Stimulated activated CD8-positive, alpha-beta memory T cell treated with anti-CD3 and anti-CD28 coated beads, Interleukin-15, amount 100 ng/mL, for 1 hour (primary cell): ENCODE measurements at places on chromosomes 5 and 9.

- no peak for DNase-seq
Measured at GRCh38 chr9:137610944-137611343, 5.5 kb downstream of the ARRDC1 start.

DNA sequence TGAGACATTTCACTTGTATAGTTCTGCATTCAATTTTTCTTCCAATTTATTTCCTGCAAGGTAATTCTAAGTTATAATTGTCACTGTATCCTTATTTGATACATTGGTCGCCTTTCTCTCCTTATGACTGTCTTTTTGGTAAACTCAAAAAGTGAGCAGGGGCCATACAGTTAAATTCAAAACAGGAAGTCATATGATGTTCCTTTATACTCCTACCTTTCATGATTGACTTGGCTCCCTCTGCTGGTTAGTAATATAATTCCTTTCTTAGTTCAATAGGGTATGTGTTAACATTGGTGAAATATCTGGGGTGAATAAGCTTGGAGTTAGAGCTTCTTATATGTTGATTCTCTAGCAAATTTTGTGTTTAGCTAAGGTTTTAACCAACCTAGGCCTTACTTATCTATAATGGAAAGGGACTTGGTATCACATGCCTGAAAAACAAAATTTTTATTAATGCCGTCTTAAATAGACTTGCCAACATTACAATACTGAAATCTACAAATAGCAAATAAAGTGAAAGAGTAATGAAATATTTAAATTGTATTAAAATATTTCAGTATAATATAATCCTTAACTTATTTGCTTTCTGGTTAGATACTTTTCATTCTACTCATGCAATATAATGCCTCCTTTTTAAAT lies 6.0 kb upstream of the NIPBL start:
- no peak for DNase-seq

- DNase-seq: no peak
Measured at GRCh38 chr5:6674421-6674820, 38.8 kb upstream of the TENT4A start.

DNA sequence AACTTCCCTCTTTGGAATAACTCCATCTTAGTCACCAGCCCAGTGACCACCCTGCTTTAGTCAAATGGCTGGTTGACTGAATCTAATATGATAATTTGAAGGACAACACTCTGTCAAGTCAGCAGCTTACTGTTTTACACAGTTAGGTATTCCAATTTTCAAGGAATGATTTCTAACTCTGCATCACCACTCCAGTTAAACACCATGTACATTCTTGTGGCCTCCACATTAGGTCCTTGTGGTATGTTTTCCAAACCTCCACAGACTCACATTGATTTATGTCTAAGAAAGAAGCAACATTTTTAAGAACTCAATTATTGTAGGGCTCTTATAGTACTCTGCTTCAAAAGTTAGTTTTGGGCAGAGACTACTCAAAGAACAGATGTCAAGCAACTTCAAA lies 110.7 kb downstream of the TLE1 start:
- DNase-seq: no peak

GRCh38 chr5:132690156-132690555 lies 16.4 kb downstream of the IL4 start:
- no peak for DNase-seq

DNA sequence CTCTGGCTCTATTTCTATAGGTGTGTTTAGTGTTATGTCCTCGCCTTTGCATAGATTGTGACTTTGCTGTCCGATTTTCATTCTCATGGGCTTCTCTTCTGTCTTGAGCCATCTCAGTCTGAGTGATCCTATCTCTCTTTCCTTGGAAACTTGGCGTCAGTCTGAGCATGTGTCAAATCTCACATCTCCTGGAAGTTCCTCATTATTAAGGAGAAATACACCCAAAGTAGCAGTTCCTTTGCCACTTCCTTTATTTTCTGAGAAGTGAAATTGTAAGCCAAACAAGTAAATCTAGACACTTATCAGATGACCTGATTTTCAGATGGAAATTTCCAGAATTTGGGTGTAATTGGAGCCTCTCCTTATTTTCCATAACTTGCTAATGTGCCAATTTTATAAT lies 126.9 kb upstream of the ANKH start:
- no peak for DNase-seq

GRCh38 chr9:20997503-20998076 lies 33.9 kb downstream of the HACD4 start:
- DNase-seq: no peak

DNA sequence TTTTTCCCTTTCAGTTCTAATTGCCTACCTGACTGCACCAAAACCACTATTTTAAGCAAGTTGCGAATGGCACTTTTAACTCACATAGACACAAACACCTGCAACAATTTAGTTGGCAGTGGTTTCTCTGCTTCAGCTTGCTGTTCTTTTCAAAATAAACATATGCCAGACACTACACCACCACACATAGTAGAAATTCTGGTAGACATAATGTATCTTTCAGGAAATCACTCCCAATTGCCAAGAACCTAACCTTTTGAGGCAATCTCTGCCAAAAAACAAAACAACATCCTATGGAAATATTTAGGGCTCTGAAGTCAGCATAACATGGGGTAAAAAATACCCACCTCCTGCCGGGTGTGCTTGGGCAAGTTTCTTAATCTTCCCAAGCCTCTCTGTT lies 27.7 kb downstream of the GLIS3 start:
- no peak for DNase-seq

DNA sequence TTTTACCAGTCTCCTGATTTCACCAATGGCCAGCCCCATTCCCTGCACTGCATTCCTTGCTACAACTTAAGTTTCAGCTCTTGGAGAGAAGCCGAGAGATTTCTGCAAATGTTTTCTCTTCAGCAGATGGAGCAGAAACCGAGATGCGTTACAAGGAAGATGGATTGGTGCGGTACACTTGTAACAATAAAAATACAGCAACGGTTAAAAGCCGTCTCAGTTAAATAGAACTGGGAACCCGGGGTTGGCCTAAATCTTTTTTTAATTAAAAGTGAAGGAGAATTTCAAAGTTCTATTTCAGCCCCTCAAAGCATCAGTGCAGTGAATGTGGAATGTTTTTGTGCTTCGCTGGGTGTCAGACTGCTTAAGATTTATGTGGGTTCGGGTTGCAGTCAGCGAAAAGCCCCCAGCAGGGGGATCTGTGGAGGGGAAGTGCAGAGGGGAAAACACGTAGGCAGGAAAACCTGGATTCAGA lies 19.8 kb downstream of the BRINP1 start:
- DNase-seq: no peak

DNA sequence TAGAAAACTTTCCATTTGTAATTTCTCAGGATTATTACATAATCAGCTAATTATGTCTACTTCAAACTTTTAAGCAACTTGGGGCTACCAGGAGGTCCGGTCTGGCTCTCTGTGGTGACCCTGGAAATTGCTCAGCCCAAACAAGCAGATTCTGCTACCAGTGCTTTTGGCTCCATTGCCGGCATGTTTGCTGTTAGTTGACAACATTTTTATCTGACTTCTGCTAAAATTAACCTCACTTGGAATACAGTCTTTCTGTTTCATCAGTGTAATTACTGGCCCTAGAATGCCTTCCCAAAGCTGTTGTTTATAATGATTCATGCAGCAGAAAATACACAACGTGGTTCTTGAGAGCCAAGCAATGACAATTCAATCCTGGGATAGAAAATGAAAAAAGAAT lies 38.5 kb upstream of the FAM81B start:
- no peak for DNase-seq

- DNase-seq: no peak
Measured at GRCh38 chr9:137355761-137356365, 53.8 kb upstream of the NRARP start.

DNA sequence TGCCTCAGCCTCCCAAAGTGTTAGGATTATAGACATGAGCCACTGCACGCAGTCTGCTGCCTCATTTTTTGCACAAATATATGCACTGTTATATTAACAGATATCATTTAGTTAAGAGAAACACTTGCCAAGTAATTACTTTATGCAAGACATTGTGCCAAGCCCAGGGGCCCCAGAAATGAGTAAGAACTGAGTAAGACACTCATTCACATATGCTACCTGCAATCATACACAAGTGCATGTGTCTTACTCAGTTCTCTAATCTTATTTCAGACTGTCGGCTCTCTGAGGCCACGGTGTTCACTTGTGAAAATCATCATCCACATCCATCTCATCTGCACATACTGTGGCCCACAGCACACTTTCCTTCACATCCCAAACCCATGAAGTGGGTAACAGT lies 16.0 kb downstream of the TRAF1 start:
- no peak for DNase-seq

GRCh38 chr9:72979405-72980100 lies 26.7 kb upstream of the ALDH1A1 start:
- DNase-seq: no peak

GRCh38 chr9:133014696-133015095 lies 16.1 kb upstream of the GTF3C5 start:
- DNase-seq: no peak

DNA sequence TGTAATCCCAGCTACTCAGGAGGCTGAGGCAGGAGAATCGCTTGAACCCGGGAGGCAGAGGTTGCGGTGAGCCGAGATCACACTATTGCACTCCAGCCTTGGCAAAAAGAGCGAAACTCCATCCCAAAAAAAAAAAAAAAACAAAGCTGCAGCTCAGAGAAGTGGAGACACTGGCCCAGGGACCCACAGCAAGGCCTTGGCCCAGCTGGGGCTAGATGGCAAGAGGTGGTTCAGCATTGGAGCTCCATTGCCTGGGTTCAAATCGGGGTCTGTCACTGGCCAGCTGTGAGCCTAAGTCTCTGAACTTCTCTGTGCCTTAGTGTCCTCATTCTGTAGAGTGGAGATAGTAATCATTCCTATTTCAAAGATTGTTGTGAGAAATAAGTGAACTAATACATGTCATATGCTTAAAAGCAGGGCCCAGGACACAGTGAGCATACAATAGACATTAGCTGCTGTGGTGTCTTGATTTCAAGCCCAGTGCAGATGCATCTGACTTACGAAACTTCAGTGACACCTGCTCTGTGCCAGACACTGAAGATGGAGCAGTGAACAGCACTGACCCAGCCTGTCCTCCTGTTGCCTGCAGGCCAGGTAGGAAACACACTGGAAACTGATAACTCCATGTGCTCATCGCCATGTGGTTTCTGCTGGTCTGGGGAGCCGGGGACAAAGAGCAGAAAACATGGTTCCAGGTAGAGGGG lies 127.7 kb downstream of the C9orf50 start:
- DNase-seq: no peak

DNA sequence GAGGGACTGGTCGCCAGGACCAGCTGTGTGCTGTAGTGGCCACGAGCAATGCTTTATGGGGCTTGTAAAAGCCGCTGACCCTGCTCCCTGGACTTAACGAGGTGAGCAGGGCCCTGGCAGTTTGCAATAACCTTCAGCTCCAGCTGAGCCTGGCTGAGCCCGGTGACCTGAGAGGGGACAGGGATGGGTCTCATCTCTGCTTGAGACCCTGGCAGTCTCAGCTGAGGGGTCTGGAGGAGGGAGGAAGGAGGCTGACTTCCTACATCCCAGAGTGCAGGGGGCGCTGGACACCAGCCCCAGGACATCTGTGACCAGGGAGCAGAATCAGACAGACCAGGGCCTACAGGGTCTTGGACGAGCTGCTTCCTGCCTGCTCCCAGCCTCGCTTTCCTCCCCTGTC lies 277.5 kb upstream of the MVB12B start:
- DNase-seq: no peak

GRCh38 chr5:65978251-65978650 lies 51.9 kb downstream of the ERBIN start:
- DNase-seq: no peak

- no peak for DNase-seq
Measured at GRCh38 chr5:123664961-123665360, 153.0 kb downstream of the CSNK1G3 start.

DNA sequence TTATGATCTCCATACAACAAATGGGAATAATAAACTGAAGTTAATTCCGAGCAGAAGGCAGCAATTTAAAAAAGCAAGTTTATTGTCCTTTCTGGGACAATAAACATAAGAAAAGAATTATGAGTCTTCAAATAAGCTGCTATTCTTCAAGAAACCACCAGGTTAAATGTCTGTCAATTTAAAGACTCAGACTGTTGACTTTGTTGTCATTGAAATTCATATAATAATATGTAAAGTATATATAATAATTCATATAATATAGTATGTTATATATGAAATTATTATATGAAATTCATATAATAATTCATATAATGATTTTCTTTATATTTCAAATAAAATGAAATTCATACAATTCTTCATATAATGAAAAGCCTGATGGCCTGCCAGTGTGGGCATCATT lies 497.5 kb upstream of the RGMB start:
- DNase-seq: no peak

GRCh38 chr9:72557549-72557948 lies 36.1 kb downstream of the TMC1 start:
- DNase-seq: no peak

DNA sequence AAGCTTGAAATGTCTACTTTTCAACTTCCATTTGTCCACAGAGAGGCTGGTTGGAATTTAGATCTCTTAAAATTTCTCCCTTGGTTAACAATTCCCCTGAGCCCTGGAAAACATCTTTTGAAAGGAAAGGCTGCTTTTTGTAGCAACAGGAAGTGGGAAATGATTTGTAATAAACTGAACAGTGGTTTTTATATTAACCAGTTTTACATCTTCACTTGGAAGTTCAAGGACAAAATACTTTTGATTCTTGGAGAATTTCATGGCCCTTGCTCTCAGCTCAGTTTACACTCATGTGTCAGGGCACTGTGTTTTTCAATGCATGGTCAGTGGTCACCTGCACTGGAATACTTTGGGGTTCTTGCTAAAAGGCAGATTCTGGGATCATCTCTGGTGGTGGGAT lies 9.9 kb downstream of the MLANA start:
- DNase-seq: no peak

DNA sequence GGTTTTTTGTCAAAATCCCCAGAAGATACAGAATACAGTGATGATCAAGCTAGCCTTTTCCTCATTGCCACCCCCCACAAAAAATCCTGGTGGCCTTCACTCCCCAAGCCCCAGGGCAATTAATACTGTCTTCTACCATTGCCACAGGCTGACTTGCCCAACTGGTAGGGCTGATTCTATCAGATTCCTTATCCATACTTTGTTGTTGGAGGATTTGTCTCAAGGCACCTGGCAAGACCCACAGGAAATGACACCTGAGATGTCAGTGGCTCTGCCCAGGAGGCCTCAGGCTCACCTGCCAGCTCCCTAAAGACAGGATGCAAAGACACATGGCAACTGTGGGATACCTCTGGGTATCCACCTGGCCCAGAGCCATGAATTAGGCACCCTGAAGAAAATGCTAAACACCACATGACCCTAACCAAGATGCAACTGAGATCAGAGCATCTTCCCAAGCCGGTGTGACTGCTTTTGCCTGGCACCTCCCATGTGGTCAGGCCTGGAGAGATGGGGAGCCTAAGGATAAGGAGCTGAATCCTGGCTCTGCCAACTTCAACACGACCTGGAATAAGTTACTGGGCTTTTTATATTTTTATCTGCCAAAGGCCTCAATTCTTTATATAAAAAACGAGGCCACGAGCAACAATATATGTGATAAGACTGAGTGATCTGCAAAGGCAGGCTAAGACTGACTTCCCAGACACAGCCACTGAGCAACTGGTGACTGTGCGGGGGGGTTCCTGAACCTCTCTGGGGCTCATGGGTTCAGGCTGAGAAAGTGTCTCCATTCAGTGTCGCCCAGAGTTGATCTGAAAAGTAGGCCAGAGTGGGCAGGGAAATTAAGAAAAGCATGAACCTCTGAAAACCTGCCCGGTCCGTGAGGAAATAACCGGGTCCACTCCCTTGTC lies 944 bp downstream of the ATOX1 start:
- DNase-seq: no peak

GRCh38 chr5:37723162-37723961 lies 116.5 kb downstream of the GDNF start:
- no peak for DNase-seq

- no peak for DNase-seq
Measured at GRCh38 chr9:3516667-3517330, 9.0 kb downstream of the RFX3 start.

GRCh38 chr9:131773911-131774379 lies 34.1 kb upstream of the RAPGEF1 start:
- no peak for DNase-seq
